ENCODE measurements at places on chromosomes 11 and 22.

- DNase-seq: no peak
These were observed 101.4 kb downstream of the SYT9 start for GRCh38 chr11:7353100-7353499.

DNA sequence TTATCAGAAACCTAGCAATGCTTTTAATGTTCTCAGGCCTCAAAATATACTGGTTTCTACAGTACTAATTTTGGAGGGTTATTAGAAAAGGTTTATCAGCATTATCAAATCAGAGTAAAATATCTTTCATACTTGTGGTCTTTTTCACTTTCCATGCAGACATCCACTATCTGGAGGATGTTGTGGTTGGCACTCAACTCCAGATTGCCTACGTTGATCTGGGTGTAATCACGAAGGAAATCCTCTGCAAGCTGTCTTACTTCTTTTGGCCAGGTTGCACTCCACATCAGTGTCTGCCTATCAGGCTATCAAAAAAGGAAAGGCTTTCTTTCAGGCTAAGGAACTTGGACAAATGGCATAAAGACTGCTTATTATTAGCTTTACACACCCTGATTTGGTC is 11.6 kb downstream of the DDX17 start:
- DNase-seq: no peak

DNA sequence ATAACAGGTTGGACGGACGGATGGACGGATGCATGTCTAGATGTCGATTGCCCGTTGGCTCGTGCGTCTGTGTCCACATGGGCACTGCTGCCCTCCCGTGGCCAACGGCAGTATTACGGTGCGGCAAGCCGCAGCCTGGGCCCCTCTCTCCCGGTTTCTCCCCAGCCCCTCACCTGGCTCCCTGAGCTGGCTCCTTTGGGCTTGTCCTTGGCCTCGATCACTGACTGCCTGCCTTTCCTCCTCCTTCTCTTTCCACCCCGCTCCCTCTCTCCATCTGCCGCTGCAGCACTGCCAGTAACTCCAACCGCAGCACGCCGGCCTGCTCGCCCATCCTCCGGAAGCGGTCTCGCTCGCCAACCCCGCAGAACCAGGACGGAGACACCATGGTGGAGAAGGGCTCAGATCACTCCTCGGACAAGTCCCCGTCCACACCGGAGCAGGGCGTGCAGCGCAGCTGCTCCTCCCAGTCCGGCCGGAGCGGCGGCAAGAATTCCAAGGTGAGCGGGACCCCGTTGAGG is 77.3 kb downstream of the SCN3B start:
- DNase-seq: no peak

DNA sequence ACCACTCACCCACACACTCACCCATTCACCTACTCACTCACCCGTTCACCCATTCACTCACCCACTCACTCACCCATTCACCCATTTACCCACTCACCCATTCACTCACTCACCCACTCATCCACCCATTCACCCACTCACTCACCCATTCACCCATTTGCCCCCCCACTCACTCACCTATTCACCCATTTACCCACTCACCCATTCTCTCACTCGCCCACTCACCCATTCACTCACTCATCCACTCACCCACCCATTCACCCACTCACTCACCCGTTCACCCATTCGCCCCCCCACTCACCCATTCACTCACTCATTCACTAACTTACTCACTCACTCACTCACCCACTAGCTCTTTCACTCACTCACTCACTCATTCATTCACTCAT is 15.0 kb downstream of the MUC5AC start:
- DNase-seq: no peak

DNA sequence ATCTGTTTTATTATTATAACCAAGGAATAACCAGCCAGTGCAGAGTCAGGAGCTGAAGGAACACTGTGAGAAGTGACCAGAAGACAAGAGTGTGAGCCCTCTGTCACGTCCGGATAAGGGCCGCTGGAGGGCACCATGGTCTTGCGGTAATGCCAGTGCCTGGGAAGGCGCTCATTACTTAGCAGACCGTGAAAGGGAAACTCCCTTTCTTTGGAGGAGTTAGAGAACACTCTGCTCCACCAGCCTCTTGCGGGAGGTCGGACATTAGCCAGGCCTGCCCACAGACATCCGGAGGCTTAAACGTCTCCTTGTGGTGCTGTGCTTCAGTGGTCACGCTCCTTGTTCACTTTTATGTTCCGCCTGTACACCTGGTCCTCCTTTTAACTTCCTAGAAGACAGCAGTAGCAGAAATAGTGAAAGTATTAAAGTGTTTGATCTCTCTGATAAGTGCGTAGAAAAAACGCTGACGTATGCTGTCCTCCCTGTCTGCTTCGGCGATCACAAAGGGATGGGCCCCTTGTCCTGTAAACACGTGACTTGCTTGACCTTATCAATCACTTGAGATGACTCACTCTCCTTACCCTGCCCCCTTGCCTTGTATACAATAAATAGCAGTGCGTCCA is 120.6 kb upstream of the LMO1 start:
- no peak for DNase-seq

GRCh38 chr11:62406034-62406433 is 12.8 kb upstream of the SCGB1A1 start:
- no peak for DNase-seq

DNA sequence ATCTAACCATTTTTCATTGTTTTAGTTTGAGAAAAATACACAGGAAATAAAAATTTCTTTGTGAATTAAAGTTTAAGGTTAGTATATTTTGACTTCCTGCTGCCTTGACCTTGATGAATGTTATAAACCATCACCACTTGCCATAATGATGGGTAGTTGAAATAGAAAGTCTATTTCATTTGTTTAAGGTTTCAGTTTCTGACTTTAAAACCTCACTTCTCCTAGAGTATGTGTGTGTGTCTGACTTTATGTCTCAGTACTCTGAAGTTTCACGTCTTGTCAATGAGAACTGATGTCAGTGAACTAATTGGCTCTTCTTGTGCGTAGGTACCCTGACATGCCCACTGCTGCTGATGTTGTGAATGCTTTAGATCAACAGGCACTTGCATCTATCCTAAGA is 188.2 kb downstream of the METTL15 start:
- DNase-seq: no peak

GRCh38 chr11:3208272-3208671 is 10.3 kb downstream of the MRGPRG start:
- no peak for DNase-seq

DNA sequence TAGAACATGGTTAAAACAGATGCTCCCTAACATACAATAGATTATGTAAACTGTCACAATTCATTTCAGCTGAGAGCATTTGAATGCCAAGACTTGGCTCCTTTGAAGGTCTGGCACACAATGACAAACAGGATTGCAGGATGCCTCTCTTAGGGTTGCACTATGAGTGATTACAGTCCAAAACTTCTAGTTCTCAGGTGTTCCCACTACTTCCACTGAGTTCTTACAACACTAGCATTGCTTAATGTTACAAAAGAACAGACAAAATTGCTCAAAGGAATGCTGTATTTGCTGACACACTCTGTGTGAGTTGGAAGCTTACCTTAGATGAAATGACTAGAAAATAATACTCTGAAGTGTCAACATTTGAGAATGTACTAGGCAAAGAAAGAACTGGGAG is 2413.8 kb upstream of the RAG2 start:
- no peak for DNase-seq

DNA sequence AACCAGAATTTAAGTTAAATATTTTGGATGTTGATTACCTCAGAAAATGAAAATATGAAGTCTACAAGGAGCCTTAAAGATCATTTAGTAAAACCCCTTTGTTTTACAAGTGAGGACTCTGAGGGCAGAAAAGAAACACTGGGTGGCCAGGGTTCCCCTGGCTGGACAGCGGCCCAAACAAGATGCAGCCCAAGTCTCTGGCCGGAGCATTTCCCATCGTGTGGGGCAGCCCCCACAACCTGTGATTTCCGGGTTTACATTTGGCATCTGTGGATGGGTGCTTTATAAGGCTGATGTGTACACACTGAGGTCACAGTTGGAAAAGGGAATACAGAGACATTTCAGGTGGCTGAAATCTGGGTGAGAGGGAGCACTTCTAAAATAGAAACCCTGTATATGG is 28.8 kb upstream of the B3GAT1 start:
- no peak for DNase-seq

DNA sequence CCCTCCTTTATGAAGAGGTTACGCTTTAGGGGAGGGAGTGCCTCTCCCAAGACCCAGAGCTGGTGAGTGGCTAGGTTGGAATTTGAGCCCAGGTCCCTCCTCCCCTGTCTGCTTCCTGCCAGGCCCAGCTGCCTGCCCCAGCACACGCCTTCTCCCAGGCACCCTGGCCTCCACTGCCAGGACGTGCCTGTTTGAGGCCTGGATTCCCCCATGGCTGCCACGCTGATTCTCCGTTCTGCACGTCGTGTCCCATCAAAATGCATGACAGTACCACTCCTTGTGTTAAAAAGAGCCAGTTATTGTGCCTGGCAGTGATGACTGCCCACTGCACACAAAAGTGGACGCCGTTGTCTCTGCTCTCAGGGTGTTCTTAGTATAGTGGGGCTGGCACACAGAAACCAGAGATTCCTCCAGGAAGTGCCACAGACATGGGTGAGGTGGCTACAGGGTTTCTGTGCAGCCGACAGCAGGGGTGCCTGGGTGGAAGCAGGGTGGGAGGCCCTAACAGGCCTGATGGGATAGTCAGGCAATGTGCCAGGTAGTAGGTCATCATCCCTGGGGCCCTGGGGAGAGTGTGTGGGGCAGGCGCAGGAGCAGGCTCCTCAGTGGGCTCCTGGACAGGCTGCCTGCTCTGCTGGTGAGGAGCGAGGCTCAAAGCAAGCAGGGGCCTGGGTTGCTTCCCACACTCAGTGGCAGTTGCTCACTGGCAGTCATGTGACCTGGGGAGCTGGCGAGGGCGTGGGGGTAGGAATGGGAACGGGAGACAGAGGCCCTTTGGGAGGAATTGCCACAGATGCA is 24.2 kb downstream of the MED15 start:
- DNase-seq: peak; percentile 36

- no peak for DNase-seq
These were observed 79.9 kb upstream of the DRD2 start for GRCh38 chr11:113555071-113555619.

DNA sequence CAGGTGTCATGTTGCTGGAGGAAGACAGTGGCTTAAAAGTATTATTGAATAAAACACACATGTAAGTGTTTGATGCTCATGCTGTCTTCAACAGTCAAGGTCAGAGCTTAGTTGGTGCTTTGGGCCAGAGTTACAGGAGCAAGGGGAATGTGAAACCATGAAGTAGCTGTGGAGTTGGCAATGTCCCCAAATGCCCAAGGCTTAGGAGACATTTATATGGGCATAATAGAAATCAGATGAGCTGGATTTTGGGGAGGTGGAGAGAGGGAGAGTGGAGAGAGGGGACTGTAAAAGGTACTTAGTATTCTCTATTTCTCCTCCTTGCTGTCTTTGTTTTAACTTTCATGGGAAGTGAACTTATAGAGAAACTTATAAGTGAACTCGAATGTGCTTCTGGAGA is 407.8 kb downstream of the ETS1 start:
- no peak for DNase-seq
